ENCODE measurements at places on chromosomes 2 and 18.

- no peak for DNase-seq
Measured at GRCh38 chr18:63207835-63208234, 111.7 kb downstream of the BCL2 start.

- no peak for DNase-seq
Measured at GRCh38 chr2:123717636-123718334, 307.3 kb upstream of the CNTNAP5 start.

- no peak for DNase-seq
Measured at GRCh38 chr18:79772865-79773696, 24.7 kb upstream of the KCNG2 start.

- DNase-seq = no peak
Measured at GRCh38 chr2:103169861-103170260, 408.0 kb downstream of the TMEM182 start.

- no peak for DNase-seq
Measured at GRCh38 chr2:188369365-188369764, 77.7 kb downstream of the GULP1 start.

DNA sequence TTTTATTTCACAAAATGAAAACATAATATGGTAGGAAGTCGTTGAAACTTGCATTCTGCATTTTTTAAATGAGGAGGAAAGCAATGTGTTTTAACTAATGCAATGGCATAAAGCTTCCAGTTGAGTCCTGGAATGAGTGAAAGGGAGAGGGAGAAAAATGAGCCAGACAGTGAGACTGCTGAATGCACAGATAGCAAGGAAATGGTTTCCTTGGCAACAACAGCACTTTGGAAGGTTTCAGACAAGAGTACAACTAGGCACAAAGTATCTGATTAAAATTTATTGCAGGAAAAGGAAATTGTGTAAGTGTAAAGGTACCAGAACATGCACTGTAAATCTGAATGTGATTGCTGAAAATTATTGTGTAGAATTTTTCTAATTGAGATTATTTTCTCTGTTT, 320.1 kb upstream of the KYNU start:
- no peak for DNase-seq

DNA sequence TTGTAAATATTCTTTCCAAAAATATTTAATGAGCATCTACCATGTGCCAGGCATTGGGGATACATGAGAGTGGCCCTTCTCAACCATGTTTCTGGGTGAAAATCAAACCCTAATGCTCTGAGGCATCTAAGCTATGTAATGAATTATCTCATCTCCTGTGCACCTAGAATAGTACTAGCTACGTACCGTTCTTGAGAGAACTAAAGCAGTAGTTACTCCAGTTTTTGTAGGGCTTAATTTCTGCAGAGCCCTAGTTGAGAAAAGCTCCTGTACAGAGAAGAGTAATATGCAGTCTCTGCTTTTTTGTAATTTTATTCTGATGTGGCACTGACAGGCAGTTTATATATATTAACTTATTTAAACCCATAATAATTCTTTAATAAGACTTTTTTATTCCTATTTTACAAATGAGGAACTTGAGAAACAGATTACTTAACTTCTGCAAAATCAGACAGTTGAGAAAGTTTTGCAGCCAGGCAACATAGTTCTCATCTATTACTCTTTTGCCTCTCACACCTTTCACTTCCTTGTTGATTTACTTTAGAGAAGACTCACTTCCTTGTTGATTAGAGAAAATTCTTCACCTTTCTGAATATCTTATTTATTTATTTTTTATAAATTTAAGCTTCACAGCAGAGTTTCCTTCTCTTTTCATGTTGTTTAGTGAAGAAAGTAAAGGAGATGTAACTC, 3.1 kb downstream of the SPOPL start:
- no peak for DNase-seq

- DNase-seq = peak; percentile 91
Measured at GRCh38 chr2:127810619-127811396, at the start of gene WDR33. WDR33 (minus strand) TSS chr2:127811171; CDS start chr2:127770981, 40,190 bp downstream.

DNA sequence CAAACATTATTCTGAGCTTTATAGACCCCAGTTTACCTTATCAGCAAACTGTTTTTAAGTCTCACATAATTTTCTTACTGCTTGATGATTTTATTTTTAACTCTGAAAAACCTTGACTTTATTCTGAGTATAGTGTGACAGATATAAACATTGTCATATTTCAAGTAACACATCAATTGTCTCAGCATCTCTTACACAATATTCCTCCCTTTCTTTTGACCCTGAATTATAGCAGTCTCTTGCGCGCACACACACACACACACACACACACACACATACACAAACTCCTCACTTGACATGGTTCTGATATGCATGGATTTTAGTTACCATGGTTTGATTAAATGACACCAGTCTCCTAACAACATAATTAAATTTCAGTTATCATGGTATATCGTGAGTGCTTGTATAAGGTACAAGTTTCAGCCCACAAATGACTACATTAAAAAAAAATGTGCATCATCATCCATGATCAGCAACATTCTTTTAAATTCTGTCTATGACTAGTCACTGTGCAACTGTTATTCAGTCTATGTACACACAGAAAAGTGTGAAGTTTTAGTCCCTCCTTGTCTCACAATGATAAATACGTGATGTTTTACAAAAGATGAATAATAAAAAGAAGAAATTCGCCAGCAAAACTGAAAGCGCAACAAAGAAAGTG, 39.5 kb upstream of the TACR1 start:
- DNase-seq = no peak

- no peak for DNase-seq
Measured at GRCh38 chr2:3461801-3462492, 57.4 kb downstream of the ADI1 start.

DNA sequence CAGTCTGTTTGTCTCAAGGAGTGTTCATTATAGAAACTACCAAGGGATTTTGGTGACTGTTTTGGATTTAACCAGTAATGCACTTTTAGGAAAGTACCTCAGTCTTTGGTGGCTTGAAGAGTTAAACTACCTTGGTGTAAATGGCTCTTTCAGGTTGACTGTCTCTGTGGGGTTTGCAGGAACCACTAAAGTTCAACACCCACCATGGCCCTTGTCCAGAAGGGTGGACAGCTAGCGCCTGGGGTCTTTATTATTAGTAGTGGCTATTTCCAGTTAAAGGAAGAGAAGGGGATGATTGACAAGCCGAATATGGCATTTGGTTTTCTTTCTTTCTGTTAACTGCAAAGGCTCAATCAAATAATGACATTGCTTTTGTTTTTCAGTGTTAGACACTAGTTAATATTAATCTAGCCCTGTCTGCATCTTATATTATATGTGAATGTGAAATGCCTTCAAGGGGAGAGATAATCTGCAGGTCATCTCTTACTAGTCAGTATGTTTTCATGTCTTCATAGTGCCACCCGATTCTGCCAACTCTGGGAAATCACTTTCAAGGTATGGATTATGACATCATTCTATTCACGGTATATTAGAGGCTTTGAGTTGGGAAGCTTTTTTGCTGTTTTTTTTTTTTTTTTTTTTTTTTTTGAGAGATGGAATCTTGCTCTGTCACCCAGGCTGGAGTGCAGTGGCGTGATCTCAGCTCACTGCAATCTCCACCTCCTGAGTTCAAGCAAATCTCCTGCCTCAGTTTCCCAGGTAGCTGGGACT, 56.4 kb downstream of the MAP4K4 start:
- DNase-seq = no peak

- no peak for DNase-seq
Measured at GRCh38 chr18:60577457-60577856, 204.9 kb upstream of the MC4R start.

- DNase-seq = no peak
Measured at GRCh38 chr2:20291106-20291564, 59.5 kb downstream of the PUM2 start.

DNA sequence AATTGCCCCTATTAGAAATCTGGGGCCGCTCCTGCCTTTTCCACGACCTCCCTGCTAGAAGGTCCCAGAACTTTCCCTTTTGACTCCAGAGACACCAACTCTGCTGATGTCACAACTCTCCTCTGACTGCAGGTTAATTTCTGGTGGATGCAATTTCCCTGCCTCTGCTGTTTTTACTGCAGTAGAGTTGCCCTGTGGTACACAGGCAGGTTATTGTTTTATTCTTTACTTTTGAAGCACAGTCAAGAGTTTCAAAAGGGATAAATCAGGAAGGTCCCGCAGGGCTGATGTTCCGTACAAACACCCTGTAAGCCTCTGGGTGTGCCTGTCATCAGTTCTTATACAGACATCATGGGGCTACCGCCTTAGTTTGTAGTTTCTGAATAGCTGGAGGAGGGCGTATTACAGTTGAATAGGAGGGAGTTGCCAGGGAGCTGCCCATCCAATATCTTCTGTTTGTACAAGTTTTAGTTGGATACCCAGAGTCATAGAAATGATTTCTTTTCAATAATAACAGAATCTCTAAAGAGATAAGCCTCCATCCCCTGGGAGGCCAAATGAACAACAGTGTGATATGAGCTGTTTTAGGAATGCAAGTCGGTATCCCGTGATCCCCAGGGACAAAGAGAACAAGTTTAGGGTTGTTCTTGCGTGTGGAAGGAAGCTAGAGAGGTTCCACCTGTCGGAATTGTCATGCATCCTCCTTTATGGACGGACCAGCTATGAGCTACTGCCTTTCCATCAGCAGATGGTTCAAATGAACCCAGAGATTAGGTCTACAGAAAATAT, 108.4 kb upstream of the COPS8 start:
- no peak for DNase-seq

- DNase-seq = no peak
Measured at GRCh38 chr18:76621782-76622495, 126.9 kb upstream of the ZNF516 start.

GRCh38 chr2:149733936-149734685, 146.5 kb upstream of the MMADHC start:
- no peak for DNase-seq

GRCh38 chr2:200453142-200453852, 56.6 kb downstream of the KCTD18 start:
- no peak for DNase-seq

- DNase-seq = no peak
Measured at GRCh38 chr2:217813828-217814227, 189.0 kb downstream of the TNS1 start.
